Non-pigmented ciliary epithelial cell (primary cell): ENCODE measurements at places on chromosomes 6 and 20.

GRCh38 chr6:90194371-90194841, 102.2 kb downstream of the BACH2 start:
- DNase-seq = peak; percentile 72

DNA sequence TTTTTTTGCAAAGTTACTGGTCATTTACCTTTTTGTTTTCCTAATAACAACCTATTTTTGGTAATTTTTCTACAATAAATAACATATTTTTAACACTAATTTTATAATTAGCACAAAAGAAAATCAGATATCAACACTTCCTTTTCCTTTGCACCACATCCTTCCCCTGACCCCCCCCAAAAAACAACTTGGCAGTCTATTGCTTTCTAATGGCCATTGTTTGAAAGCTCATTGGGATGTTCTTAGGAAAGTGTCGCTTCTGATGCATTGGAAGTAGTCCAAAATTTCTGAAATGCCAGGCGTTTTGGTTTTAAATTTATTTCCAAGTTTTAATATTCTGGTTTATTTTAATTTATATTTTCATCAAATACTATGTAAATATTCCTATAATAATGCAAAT, 407.8 kb downstream of the EYS start:
- no peak for DNase-seq

DNA sequence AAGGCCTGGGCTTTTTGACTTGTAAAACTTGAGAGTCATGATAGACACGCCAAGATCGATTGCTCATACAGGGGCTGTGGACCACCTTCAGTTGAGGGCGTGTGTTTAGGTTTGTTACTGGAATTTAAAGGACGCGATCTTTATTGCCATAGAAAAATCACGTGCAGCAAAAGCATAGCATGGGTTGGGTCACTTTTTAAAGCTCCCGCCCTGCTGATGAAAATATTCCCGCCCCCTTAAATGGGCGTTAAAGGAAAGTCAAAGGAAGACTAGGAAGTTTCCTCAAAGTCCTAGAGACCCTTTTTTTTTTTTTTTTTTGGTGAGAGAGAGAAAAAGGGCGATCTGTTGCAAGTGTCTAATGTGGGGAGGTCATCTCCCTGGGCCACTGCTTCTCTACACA, 23.1 kb downstream of the TFAP2A start:
- no peak for DNase-seq

DNA sequence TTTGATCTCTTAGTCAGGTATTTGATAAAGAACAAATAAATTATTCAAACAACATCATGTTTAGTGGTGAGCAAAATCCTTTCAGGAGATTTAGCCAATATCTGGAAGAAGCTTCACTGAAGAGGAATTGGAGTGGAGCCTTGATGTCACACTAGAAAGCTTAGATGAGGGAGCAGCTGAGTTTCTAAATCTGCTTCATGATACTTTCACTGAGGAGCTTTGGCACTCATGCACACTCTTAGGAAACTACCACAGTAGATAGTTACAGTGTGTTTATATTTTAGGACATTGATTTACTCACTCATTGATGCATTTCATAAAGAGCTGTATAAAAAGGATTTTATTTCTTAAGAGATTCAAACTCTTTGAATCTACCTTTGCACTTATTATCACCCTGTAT, 366.2 kb upstream of the BTBD3 start:
- no peak for DNase-seq

- no peak for DNase-seq
Measured at GRCh38 chr20:41074441-41074840, 45.8 kb downstream of the TOP1 start.

- no peak for DNase-seq
Measured at GRCh38 chr20:47309394-47309793, 47.1 kb downstream of the ZMYND8 start.

- DNase-seq = no peak
Measured at GRCh38 chr20:29743101-29743931, 1514.1 kb upstream of the DEFB115 start.

DNA sequence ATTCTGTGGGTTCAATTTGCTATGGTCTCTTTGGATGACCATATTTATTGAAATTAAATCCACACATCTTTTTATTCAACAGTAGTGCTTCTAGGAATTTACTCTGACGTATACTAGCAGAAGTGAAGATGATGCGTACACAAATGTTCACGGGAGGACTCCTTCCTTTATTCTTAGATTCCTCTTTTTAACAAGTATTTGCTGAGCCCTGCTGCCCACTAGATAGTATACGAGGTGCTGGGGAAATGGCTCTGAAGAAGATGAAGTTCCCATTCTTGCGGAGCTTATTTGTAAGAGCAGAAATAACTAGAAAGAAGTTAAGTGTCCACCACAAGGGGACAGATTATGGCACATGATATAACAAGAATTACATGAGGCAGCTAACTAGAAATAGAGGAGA, 145.2 kb downstream of the DOK5 start:
- DNase-seq = no peak

- no peak for DNase-seq
Measured at GRCh38 chr20:13274275-13274861, 53.3 kb downstream of the ISM1 start.

- no peak for DNase-seq
Measured at GRCh38 chr20:56001890-56002289, 3.4 kb downstream of the CBLN4 start.

DNA sequence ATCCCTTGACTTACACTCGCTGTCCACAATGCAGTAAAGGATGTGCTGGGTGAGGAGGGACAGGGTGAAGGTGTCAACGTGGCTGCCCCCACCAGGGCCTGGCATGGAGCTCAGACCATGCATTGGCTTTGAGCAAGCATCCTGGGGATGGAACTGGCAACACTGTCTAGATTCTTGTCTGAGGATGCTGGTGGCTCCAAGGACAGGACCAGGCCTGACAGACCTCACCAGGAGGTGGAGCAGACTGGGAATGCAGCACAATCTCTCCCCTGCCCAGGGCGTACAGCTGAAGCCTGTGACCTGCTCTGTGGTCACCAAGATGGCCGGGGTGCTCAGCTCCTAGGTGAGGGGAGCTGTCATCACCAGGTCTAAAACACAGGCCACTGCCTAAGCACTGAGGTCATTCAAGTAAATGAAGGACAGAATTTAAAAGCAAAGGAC, 50.9 kb downstream of the MYH7B start:
- DNase-seq = no peak

DNA sequence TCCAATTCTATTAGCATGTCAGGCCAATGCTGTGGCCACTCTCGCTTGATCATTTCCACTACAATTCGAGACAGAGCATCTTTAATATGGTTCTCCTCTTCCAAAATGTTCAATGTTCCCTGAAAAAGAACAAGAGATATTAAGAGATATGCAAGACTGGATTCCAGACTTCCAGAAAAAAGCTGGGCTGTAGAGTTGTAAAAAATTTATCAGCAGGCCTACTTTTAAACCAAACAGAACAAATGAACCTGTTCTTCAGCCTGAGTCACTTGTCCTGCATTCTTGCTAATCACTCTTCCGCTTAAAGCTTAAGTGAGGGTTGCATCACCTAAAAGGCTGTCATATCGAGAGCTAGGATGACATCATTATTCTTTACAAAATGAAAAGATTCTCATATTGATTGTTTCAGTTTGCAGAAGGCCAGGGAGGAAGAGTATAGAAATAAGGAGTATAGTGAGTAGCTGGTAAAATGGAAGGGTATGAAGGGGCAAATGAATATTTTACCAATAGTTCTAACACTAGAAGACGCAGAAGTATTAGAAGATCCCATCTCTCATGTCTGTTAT, 4.9 kb downstream of the XPO5 start:
- DNase-seq = peak; percentile 46

- DNase-seq = no peak
Measured at GRCh38 chr20:16206817-16207216, 366.4 kb downstream of the KIF16B start.

DNA sequence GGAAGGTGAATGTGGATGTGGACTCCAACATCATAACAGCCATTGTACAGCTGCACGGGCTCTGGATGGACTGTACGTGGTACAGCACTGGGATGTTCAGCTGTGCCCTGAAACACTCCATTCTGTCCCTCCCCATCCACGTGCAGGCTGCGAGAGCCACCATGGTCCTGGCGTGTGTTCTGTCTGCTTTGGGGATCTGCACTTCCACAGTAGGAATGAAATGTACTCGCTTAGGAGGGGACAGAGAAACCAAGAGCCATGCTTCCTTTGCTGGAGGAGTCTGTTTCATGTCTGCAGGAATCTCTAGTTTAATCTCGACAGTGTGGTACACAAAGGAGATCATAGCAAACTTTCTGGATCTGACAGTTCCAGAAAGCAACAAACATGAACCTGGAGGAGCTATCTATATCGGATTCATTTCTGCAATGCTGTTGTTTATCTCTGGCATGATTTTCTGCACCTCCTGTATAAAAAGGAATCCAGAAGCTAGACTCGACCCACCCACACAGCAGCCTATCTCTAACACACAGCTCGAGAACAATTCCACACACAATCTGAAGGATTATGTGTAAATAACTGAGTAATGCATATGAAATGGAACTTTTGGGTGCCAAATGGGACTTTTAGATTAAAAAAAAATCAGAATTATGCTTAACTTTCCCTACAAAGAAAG, 12.1 kb downstream of the CLDN20 start:
- DNase-seq = no peak

DNA sequence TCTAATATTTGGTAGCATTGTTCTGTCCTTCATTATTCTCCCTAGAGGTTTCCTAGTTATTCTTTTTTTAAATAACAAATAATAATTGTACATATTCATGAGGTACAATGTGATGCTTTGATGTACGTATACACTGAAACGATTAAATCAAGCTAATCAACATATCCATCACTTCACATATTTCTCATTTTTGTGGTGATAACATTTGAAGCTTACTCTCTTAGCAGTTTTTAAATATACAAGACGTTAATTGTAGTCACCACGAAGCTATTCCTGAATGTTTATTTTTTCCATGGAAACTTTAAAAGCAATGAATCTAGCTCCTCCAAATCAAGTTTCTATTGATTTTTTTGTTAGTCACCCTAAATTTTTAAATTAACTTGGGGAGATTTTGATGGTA, 116.5 kb upstream of the PRND start:
- no peak for DNase-seq

DNA sequence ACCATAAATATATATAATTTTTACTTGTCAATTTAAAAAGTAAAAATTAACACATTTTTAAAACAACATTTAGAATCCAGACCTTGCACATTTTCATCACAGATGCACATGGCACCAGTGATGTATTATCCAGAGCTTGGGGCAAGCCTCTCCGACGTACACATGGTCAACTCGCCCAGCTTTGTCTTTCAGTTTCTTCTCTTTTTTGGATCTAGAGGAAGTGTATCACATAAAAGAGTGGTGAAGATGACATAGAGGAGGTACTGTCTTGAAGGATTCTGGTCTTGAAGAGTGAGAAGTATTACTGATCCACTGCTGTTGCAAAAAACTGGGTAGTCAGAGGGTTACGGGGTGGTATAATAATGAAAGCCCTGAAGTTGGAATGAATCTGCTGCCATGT, 46.9 kb upstream of the TAB2 start:
- DNase-seq = no peak

DNA sequence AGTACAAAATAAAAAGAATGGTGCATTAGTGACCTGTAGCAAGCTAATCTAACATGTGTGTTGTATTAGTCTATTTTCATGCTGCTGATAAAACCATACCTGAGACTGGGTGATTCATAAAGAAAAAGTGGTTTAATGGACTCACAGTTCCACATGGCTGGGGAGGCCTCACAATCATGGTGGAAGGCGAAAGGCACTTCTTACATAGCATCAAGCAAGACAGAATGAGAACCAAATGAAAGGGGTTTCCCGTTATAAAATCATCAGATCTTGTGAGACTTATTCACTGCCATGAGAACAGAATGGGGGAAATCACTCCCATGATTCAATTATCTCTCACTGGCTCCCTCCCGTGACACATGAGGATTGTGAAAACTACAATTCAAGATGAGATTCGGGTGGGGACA, 45.4 kb upstream of the AIG1 start:
- DNase-seq = no peak

DNA sequence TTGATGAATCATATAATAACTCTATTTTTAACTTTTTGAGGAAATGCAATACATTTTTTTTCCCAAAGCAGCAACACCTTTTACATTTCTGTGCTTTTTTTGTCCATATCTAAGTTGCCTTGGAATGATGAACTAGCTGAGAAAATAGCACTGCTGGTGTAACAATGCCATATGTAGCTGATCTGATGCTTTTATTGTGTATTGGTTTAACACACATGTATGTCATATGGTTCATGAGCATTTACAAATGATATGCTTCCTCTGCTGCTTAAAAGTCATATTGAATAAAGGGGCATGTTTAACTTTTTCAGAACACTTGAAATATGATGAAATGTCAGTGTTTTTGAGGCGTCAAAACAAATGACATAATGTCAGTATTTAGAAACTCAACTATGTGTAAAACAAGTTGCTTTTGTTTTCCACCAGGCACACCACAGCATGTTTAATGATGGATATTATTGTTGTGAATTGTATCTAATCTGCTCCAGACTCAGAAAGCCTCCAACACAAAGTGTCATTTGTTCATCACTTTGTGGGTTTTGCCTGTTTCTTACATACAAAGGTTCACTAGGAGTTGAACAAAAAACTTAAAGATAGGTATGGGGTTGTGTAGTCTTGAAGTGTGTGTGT, 775.8 kb upstream of the FLRT3 start:
- DNase-seq = no peak

DNA sequence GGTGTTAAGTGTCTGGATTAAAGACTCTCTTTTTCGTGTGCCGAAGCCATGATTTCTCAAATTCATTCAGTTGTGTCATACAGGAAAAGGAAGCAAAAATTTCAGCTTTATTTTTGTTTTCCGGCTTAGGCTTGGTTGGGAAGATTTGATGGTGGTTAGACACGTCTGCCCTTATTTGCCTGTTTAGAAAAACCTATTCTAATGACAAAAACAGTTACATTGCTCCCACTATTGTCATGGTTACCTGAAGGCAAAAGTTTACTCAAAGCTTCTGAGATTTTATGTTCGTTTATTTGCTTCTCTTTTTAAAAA, 982 bp downstream of the DNAJC5 start:
- no peak for DNase-seq

GRCh38 chr6:136751522-136751956, 40.7 kb downstream of the MAP3K5 start:
- DNase-seq = no peak

- no peak for DNase-seq
Measured at GRCh38 chr20:4095639-4096038, 80.3 kb upstream of the RNF24 start.

- no peak for DNase-seq
Measured at GRCh38 chr6:132234356-132234755, 166.9 kb downstream of the MOXD1 start.

GRCh38 chr6:111854683-111855082, 18.6 kb downstream of the FYN start:
- DNase-seq = no peak

- DNase-seq = peak; percentile 67
Measured at GRCh38 chr6:958488-958887, 265.5 kb upstream of the EXOC2 start.

- DNase-seq = no peak
Measured at GRCh38 chr6:39665861-39666260, 59.3 kb downstream of the KIF6 start.
